Mucosa of descending colon (tissue), 3 donors: ENCODE measurements at places on chromosomes 6 and 20.

- DNase-seq = no peak
Observed at GRCh38 chr6:112936504-112936903, 589.4 kb downstream of the RFPL4B start.

DNA sequence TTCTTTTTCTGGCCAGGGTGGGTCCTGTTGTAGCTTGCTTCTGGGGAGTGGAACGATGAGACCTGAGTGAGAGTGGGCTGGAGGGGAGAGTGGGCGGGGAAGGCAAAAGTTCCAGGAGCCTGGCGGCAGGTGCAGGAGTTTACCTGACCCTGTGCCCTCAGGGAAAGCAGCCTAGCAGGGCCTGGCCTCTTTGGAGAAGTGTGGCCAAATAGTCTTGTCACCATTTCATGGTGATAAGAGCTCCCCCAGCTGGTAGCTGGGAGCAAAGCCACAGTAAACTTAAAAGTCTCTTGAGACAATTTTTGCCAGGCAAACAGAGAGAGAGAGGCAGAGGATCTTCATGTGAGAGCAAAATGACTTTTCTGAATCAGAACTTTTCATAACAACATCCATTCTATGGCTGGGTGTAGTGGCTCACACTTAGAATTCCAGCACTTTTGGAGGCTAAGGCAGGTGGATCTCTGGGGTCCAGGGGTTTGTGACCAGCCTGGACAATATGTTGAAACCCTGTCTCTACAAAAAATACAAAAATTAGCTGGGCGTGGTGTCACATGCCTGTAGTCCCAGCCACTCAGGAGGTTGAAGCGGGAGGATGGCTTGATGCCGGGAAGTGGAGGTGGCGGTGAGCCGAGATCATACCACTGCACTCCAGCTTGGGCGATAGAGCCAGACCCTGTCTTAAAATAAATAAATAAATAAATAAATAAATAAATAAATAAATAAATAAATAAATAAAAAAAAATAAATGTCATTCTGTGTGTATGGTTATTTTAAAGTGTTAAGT, 161.8 kb upstream of the SCGN start:
- peak; percentile 87 for DNase-seq

GRCh38 chr6:145454006-145454405, 281.3 kb downstream of the EPM2A start:
- DNase-seq = no peak

GRCh38 chr6:150008588-150008987, 16.7 kb downstream of the RAET1L start:
- DNase-seq = no peak

- DNase-seq = no peak
Observed at GRCh38 chr6:33273129-33273923, 1.5 kb downstream of the RPS18 start.

- DNase-seq = no peak
Observed at GRCh38 chr20:52971498-52972189, 514 bp upstream of the TSHZ2 start.

DNA sequence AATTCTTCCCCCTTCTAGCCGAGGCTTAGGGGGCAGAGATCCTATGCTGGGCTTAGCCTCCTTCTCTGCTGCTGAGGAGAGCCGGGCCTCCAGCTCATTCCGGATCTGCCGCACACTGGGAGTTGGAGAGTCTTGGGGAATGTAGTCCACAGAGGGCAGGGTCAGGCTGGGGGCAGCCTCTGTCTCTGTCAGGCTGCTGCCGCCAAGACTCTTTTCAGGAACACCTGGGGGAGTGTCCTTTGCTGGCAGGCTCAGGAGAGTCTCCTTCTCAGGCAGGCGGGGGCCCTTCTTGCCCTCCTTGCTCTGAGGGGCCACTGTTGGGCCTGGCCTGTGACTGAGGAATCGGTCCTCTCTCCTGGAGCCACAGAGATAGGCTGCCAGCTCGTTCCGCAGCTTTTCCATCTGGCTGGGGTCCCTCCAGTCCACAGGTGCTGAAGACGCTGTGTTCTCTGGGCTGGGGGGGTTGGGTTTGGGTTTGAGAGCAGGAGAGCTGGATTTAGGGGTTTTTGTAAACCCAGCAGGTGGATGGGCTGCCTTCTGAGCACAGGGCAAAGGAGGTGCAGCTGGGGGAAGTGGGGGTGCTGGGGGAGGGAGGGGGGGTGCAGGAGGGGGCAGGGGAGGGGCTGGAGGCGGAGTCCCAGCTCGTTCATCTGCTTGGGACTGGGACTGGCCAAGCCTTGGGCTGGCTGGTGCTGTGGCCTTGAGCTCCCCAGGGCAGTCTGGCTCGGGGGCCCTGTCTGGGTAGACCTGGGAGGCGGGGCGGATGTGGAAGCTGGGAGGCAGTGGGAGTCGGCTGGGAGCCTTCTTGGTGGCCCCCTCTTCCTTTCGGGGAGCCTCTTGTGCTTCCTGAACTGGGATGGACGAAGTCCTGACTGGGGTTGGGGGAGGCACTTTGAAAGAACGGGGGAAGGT, 36.1 kb downstream of the C6orf132 start:
- no peak for DNase-seq

- no peak for DNase-seq
Observed at GRCh38 chr6:52352239-52353018, 9.5 kb upstream of the PAQR8 start.

- DNase-seq = no peak
Observed at GRCh38 chr6:40695114-40695513, 108.0 kb upstream of the LRFN2 start.

- no peak for DNase-seq
Observed at GRCh38 chr20:37204056-37204455, 24.7 kb upstream of the MROH8 start.

DNA sequence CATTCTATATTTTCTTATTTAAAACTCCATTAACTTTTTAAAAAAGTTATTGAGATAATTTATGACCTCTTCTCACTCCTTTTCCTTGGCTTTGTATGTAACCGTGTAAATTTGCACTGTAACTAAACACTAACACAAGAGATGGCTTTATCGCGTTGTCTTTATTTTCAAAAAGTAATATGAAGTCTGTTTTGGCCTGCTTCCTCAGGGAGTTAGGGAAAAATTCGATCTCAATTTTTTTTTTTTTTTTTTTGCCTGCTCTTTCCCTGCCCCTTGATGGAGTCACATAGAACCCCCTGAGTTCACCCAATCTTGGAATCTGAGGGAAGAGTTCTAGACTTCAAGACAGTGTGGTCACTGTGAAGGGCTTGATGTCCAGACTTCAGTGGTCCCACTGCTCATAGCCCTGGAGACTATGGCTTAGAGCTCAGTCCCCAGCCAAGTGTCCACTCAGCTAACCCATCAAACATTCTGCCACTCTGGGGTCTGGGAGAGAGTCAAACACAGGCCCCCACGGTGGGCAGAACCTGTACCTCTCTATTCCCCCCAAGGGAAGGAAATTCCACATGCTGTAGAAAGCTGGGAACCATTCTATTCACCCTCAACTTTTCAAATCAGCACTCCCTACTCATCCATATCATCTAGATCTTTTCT, 15.7 kb upstream of the TBC1D22B start:
- no peak for DNase-seq

GRCh38 chr6:98678481-98678880, 155.9 kb upstream of the POU3F2 start:
- DNase-seq = no peak

DNA sequence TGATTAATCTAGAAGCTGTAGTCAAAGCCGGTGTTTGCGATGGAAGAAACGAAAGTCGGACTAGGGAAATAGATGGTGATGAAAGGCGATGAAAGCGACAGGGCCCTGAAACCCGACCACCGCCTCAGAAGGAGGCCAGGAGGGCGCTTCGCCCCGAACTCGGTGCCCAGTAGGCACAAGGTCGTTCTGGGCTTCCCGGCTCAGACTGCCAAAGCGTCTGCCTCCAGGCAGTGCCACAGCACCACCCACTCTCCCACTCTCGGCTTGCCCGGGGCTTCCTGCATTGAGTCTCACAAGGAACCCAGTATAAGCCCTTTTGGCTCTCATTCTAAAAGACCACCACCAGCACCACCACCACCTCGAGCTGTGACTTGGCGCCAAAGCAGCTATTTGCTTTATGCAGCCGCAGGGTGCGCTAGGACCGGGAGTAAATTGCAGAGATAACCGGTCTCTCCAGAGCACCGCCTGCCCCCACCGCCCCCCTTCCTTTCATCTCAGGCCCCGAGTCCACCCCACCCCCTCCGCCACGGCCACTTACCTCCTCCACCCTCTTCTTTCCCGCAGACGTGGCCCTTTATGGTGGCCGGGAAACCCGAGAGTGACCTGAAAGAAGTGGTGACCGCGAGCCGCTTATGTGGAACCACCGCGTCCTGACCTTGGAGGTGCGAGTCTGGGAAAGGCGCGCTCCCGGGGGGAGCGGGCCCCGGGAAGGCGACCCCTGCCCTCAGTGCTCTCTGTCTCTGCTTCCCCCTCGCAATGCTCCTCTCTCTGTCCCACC, 2.4 kb downstream of the TCF21 start:
- peak; percentile 36 for DNase-seq

- no peak for DNase-seq
Observed at GRCh38 chr6:112085286-112086065, 1.8 kb downstream of the TUBE1 start.

- DNase-seq = no peak
Observed at GRCh38 chr20:53330601-53331140, 263.0 kb downstream of the ZNF217 start.

- DNase-seq = no peak
Observed at GRCh38 chr6:55293116-55293515, 34.2 kb upstream of the GFRAL start.

DNA sequence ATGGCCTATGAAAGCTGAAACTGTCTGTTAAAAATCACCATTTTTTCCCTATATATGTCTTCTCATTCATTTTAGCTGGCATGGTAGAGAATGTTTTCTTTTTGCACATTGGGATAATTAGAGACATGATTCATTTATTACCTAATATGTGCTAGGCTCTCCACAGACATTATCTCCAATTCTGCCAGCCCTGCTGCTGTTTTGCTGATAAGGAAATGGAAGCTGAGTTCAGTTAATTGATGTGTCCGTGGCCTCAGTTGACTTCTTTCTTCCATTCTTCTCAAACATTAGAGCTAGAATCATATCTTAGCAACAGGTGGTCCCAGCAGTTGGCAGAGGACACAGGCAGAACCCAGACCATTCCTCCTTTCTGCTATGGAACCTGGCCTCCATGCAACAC, 644.1 kb upstream of the CITED2 start:
- no peak for DNase-seq

- DNase-seq = no peak
Observed at GRCh38 chr20:64156136-64156885, 7.9 kb upstream of the MYT1 start.

- DNase-seq = no peak
Observed at GRCh38 chr6:1612299-1612973, 2.7 kb downstream of the FOXC1 start.

GRCh38 chr6:23559587-23560343, 566.2 kb upstream of the NRSN1 start:
- peak; percentile 86 for DNase-seq

DNA sequence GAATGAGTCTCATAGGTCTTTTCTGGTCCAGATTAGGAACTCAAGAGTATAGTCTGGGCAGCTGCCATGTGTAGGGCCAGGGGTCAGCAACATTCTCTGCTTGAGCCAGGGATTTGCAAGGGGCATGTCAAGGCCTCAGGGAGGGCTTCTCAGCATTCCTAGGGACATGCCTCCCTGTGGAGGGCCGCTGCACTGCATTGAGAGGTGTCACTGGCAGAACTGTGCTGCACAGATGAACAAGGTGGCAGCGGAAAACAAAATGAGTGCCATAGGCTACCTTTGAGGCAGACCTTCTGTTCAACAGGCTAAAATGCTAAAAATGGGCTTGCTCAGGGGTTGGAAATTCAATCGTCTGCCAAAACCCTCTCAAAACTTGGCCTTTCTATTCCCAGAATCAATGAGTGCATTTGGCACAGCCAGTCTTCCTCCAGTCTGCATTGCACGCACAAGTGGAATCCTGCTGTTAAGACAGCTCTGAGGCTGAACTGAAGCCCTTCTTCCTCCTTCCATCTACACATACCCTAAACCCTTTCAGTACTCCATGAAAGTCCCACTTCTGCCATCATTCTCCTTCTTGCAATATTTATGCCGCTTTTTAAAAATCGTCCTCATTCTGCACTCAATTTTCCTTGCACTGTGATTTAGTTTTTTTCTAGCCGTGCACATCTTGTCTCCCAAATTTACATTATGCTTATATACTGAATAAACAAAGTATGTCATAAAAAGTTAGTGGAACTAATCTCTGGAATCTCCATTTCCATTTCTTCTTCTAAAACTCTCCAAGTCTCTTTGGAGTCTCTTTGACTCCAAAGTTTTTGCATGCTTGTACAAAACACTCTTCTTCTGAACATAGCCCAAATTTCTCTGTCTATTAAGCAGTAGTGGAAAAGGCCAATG, 51.7 kb downstream of the SLC26A8 start:
- no peak for DNase-seq

- no peak for DNase-seq
Observed at GRCh38 chr6:99885051-99885450, 109.0 kb downstream of the MCHR2 start.

DNA sequence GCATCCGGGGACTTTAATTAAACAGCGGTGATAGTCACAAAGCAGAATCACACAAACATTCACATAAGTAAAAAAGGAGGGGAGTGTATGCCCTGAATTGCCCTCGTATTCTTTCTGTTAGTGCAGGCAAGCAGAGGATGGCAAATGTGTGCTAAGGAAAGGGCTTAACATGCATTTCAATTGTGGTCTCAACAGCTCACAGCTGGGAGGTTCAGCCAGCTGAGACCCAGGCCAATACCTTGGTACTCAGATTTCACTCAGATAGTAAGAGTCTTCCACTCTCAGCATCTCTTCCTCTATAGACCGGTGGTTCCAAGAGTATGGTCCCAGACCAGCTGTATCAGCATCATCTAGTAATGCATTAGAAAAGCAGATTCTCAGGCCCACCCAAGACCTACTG, 215.1 kb downstream of the PHACTR1 start:
- no peak for DNase-seq

GRCh38 chr20:56691325-56691998, 62.4 kb downstream of the TFAP2C start:
- DNase-seq = no peak

GRCh38 chr20:36170542-36171215, 16.1 kb downstream of the EPB41L1 start:
- no peak for DNase-seq

- DNase-seq = no peak
Observed at GRCh38 chr6:143356101-143356880, 94.2 kb downstream of the ADAT2 start.
